Left ventricle myocardium inferior (tissue), 1 donor: ENCODE measurements at places on chromosomes 5 and 9. TPM values are rescaled to one million over a fixed set of nuclear protein-coding genes. Genes with fewer than 3 reads are reported as not detected.
A peak's percentile ranks its signal among the peaks of the same experiment; 100 is the strongest.

ECSCR gene
- 20.9 TPM for total RNA-seq

NR5A1 gene
- total RNA-seq, result not detected

HAVCR2 gene
- total RNA-seq, result 3.1 TPM

TNPO1 gene
- 69.8 TPM for total RNA-seq

LCN12 gene
- total RNA-seq, result 7.8 TPM

ZNG1A gene
- total RNA-seq, result 14.1 TPM

CYLC2 gene
- total RNA-seq, result not detected

GRCh38 chr5:2680979-2681378, 70.5 kb downstream of the IRX2 start:
- H3K27me3 ChIP-seq, result peaks cover 51% of the 10 kb centered on the region
- no peaks in the 10 kb centered on the region for H3K4me1 ChIP-seq
- no peak for DNase-seq
- no peak overlapping the region for H3K27ac ChIP-seq

- no peaks in the 10 kb centered on the region for H3K36me3 ChIP-seq
- H3K27me3 ChIP-seq, result no peaks in the 10 kb centered on the region
- peaks cover 50% of the 10 kb centered on the region for H3K4me1 ChIP-seq
- peak within 1 kb of the TSS; percentile 78 for H3K4me3 ChIP-seq
- DNase-seq, result peak; percentile 62
These were observed at the start of gene CMBL for GRCh38 chr5:10307206-10308148. CMBL (minus strand) TSS chr5:10307902; CDS start chr5:10290762, 17,140 bp downstream.

DNA sequence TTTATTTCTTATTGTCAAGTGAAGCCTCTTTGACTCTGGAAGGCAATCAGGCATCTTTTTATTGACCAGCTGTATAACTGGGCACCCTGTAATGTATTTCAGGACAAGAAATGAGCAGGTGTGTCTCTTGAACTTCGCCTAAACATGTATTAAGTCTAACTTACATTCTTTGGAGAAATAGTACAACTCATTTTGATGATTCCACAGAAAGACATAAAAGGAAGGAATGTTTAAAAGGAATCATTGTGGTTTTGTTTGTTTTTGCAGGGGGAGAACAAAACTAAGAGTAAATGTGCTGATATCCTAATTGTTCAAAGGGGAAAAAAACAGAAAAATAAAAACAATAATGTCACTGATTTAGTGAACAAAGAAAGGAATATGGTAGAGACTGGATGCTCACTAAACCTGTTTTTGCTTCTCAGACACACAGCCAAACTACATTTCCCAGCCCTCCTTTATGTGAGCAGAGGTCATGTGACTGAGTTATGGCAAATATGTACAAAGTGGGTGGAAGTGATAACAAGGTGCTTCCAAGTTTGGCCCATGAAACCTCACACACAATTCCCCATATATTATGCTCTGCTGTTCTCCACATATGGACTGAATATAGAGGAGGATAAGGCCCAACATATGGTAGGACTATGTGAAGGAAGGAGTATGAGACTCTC, 150.6 kb upstream of the ACOT12 start:
- no peak for DNase-seq
- H3K36me3 ChIP-seq, result no peaks in the 10 kb centered on the region
- no peak overlapping the region for H3K4me3 ChIP-seq
- H3K27ac ChIP-seq, result no peak overlapping the region
- H3K4me1 ChIP-seq, result no peaks in the 10 kb centered on the region

DNA sequence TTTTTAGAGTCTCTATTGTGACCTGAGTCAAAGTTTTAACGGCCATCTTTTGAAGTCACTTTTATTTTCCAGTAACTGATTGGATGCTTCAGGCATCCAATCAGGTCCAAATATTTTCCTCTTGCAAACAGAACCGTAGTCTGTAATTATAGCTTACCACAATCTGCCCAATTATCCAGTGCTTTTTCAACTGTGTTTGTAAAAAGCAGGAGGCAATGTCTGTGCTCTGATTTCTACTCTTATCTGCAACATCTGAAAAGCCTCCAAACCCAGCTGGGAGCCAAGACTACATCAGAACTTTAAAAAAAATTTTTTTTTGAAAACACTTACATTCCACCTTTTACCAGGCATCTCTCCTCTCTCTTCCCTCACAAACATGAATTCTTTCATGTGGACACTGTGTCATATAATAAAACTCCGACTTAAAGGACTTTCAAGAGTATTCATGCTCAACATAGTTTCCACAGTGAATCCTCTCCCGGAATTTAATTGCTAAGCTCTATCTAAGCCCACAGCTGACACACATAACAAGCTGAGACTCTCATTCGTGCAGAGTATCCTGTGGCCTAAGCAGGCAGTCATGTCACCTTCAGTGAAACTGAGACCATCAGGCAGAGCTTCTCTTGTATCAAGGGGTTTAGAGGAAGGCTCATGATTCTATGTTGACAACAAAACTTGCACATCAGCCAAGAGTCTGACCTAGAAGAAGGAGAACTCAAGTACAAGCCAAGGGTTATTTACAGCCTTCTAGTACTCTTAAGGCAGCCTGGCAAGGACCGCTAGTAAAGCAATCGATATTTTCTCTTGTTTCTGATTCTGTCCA, 272.7 kb downstream of the TLE1 start:
- H3K27ac ChIP-seq, result no peak overlapping the region
- no peaks in the 10 kb centered on the region for H3K36me3 ChIP-seq
- H3K4me3 ChIP-seq, result no peak overlapping the region
- no peaks in the 10 kb centered on the region for H3K27me3 ChIP-seq
- no peak for DNase-seq
- H3K4me1 ChIP-seq, result peaks cover 16% of the 10 kb centered on the region

GRCh38 chr9:20553558-20554149, 68.6 kb downstream of the MLLT3 start:
- no peak overlapping the region for H3K27ac ChIP-seq
- no peaks in the 10 kb centered on the region for H3K27me3 ChIP-seq
- no peaks in the 10 kb centered on the region for H3K36me3 ChIP-seq
- peaks cover 66% of the 10 kb centered on the region for H3K4me1 ChIP-seq

DNA sequence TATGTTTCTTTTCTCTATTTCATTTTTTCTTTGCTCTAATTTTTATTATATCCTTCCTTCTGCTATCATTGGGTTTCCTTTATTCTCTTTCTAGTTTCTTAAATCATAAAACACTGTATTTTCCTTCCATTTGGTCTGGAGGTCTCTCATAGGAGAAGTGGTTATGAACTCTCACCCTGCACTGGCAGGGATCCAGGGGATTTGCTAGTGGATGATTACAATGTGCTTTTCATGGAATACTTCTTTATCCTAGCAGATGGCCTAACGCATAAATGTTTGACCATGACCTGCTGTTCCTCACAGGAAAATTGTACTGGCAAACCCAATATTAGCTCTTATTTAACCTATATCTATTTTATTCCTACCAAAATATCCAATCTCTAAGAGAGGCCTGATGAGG, 31.5 kb upstream of the SGCD start:
- no peak for DNase-seq
- no peaks in the 10 kb centered on the region for H3K36me3 ChIP-seq
- H3K4me3 ChIP-seq, result no peak overlapping the region
- no peaks in the 10 kb centered on the region for H3K4me1 ChIP-seq
- no peak overlapping the region for H3K27ac ChIP-seq

DNA sequence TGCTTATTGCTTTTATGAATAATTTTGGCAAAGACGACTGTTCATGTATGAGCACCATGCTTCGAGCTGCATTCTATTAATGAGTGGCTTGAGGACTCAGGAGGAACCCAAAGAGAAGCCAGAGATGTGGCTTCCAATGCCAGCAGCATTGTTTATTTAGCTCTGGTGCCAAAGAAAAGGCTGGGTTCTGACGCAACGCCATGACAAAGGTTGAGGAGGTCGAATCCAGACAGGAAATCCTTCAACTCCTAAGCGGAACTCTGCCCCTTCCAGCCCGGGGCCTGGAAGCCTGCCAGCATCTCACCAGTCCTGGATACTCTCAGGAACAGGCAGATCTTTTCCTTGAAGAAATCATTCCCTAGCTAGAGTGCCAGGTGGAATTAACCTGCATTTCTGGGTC, 104.4 kb downstream of the ARHGAP26 start:
- H3K36me3 ChIP-seq, result peaks cover 3% of the 10 kb centered on the region
- peak; percentile 74 for DNase-seq

DNA sequence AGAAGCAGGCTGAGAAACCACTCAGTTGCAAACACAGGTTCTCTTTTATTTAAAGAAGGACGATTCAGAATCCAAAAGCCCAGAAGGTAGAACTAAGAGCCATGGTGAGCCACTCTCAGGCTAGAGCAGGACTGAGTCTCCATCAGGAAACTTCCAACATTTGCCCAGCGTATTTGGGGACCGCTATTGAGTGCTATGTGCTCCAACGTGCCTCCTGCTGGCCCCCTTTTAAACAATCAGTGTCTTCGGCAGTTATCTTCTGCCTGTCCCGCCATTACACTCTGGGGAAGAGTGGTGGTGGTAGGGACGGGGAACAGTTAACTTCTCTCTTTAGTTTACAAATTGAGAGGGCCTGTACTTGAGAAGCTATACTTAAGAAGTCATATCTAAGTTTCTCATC, 78.1 kb downstream of the DENND1A start:
- H3K4me3 ChIP-seq, result no peak overlapping the region
- H3K36me3 ChIP-seq, result peaks cover 11% of the 10 kb centered on the region
- no peaks in the 10 kb centered on the region for H3K4me1 ChIP-seq
- H3K27me3 ChIP-seq, result no peaks in the 10 kb centered on the region

- peaks cover 27% of the 10 kb centered on the region for H3K4me1 ChIP-seq
- DNase-seq, result no peak
- H3K27me3 ChIP-seq, result no peaks in the 10 kb centered on the region
- no peak overlapping the region for H3K27ac ChIP-seq
- no peak overlapping the region for H3K4me3 ChIP-seq
These were observed 86.6 kb downstream of the KCNN2 start for GRCh38 chr5:114448481-114448880.

DNA sequence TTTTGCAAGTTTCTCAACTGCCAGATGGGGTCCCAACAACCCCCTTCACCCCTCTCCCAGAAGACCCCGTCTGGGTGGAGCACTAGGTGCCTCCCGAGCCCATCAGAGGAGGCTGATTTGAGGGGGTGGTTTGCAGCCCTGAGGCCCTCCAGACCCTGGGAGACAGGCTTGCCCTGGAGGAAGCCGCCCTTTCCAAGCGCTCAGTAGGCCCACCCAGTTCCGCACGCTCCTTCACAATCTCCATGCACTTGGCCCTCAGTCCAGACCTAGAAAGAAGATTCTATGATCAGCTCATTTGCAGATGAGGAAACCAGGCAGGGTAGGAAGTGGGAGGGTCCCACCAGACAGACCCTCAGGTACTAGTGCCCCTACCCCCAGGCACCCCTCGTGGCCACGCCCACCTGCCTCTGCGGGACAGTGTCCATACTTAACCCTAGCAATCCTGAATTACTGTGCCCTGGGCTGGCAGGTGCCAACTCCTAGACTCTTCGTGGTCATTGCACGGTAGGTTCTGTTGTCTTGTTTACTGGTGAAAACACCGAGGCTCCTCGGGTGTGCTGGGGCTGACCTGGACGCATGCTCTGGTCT, 22.3 kb downstream of the OR2V1 start:
- no peaks in the 10 kb centered on the region for H3K36me3 ChIP-seq
- DNase-seq, result no peak
- H3K27ac ChIP-seq, result no peak overlapping the region
- no peaks in the 10 kb centered on the region for H3K4me1 ChIP-seq
- H3K4me3 ChIP-seq, result no peak overlapping the region
- H3K27me3 ChIP-seq, result peaks cover 96% of the 10 kb centered on the region

DNA sequence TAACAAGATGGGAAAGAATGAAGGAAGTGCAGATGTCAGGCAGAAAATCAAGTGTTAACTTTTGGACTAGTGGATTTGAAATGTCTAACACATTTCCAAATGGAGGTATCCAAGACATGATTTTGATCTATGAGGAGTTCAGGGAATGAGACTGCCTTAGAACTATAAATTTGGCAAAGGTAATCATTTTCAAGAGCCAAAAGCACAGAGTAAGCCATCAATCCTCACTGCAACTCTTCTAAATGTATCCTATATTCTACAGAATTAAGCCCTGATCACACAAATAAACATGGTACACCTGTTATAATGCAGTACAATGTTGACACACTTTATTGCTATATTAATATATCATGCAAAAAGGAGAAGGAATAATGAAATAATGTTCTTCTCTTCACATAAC, 55.6 kb downstream of the SETX start:
- no peak overlapping the region for H3K27ac ChIP-seq
- H3K27me3 ChIP-seq, result no peaks in the 10 kb centered on the region
- no peaks in the 10 kb centered on the region for H3K4me1 ChIP-seq
- no peak overlapping the region for H3K4me3 ChIP-seq
- no peak for DNase-seq

- peak overlapping the region; percentile 53 for H3K27ac ChIP-seq
- H3K4me3 ChIP-seq, result no peak overlapping the region
- H3K36me3 ChIP-seq, result no peaks in the 10 kb centered on the region
- peaks cover 50% of the 10 kb centered on the region for H3K4me1 ChIP-seq
- H3K27me3 ChIP-seq, result peaks cover 5% of the 10 kb centered on the region
These were observed 108.9 kb upstream of the SPRY4 start for GRCh38 chr5:142433526-142434321.

GRCh38 chr5:136699651-136700050, 334.3 kb upstream of the TRPC7 start:
- no peak for DNase-seq
- H3K27me3 ChIP-seq, result peaks cover 78% of the 10 kb centered on the region
- no peaks in the 10 kb centered on the region for H3K36me3 ChIP-seq
- no peak overlapping the region for H3K27ac ChIP-seq

GRCh38 chr5:118653872-118654271, 334.5 kb downstream of the DTWD2 start:
- H3K4me1 ChIP-seq, result no peaks in the 10 kb centered on the region
- H3K36me3 ChIP-seq, result peaks cover 8% of the 10 kb centered on the region
- H3K27ac ChIP-seq, result no peak overlapping the region

GRCh38 chr9:117448066-117448465, 33.2 kb upstream of the ASTN2 start:
- no peaks in the 10 kb centered on the region for H3K4me1 ChIP-seq
- DNase-seq, result no peak
- H3K27ac ChIP-seq, result no peak overlapping the region
- no peak overlapping the region for H3K4me3 ChIP-seq
- peaks cover 43% of the 10 kb centered on the region for H3K27me3 ChIP-seq

DNA sequence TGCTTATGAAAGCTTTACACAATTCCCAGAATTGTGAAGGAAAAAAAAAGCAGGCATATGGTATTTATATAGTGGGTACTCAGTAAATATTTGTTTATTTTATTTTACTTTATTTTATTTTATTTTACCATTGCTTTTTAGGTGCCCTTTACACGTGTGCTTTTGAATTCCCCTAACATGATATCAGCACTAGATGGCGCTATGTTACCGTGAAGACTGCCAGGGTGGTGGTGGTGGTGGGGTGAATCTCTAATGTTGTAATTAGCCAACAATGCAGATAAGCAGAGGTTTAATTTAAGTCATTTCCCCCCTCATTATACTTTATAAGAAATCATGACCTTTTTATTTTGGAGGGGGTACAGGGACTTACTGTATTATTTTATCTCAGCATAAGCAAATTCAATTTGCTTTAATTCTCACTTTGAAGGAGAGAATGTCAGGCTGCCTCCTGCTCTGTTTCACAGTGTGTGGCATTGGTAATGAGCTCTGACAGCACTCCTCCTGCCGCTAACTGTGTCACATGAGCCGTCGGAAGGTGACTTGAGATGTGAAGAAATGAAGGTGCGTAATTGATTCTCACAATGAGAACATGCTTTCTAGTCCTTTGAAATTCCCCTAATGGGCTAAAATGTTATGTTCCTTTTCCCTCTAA, 165.6 kb downstream of the YTHDC2 start:
- DNase-seq, result no peak
- no peak overlapping the region for H3K4me3 ChIP-seq
- H3K36me3 ChIP-seq, result no peaks in the 10 kb centered on the region
- no peak overlapping the region for H3K27ac ChIP-seq
